ENCODE measurements at places on chromosomes 5 and 9.

GRCh38 chr5:171783051-171783450 lies 2.6 kb upstream of the SMIM23 start:
- DNase-seq: no peak

DNA sequence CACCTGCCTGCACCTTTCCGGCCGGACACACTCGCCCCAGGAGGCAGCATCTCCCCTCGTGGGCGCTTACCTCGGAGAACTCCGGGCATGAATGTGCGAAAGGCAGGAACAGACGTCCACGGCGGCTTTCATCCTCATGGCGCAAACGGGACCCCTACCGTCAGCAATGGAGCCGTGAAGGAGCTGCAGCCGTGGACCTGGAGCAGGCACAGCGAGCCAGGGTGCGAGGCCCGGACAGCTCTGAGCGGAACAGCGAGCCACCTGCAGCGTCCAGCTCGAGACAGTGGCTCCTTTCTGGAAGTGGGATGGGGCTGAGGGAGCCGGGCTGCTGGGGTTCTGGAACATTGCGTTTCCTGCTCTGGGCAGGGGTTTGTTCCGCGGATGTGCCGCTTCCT lies 7.8 kb upstream of the SLC6A19 start:
- no peak for DNase-seq

- DNase-seq: no peak
These were observed 226.6 kb upstream of the PPP1R2B start for GRCh38 chr5:156623381-156624040.

DNA sequence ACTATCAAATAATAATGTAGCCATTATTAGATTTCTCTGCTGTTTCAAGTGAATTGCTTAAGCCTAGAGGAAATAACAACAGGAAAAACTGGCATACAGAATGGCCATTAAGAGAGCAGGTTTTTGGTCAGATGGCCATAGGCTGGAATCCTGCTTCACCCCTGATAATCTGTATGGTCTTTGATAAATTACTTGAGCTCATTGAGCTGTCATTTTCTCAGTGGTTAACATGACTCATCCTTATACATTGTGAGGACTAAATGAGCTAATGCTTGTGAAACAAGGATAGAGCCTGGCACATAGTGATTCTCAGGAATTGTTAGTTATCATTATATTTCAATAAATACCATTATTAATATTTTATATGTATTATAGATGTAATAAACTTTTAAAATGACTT lies 516.5 kb downstream of the KIF4B start:
- DNase-seq: no peak

GRCh38 chr5:169097374-169098326 lies 203.3 kb downstream of the SLIT3 start:
- no peak for DNase-seq

GRCh38 chr5:14469551-14470377 lies 111.8 kb upstream of the OTULINL start:
- DNase-seq: no peak

GRCh38 chr9:89359751-89360261 lies 41.5 kb downstream of the SECISBP2 start:
- no peak for DNase-seq

GRCh38 chr9:98978231-98978681 lies 34.5 kb downstream of the COL15A1 start:
- DNase-seq: no peak

DNA sequence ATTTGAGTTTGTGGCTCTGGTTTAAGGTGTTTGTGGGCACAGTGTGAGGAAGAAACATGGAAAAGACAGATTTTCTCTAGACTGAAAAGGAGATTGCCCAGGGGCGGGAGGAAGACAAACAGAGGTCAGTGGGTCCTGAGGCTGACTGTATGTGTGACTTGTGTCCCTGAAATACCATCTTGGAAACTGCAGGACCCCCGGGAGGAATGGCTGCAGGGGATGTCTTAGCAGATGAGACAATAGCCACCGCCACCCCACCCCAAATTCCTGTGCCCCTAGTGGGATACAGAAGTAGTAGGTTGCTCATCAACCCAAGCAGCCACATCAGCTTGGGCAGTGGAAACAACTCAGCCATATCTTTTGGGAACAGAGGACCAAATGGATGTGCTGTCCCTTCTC lies 1.7 kb upstream of the PSAT1 start:
- DNase-seq: no peak

Data from activated B cell treated with CpG ODN at 0.5 μM for 24 hours (primary cell).